ENCODE measurements at places on chromosomes 2 and 18. TPM values are rescaled to one million over a fixed set of nuclear protein-coding genes. Genes with fewer than 3 reads are reported as not detected.

COMMD1 gene
- total RNA-seq, result 26.6 TPM

LONRF2 gene
- 2.1 TPM for total RNA-seq

- no peaks in the 10 kb centered on the region for H3K4me1 ChIP-seq
- H3K4me3 ChIP-seq, result no peak overlapping the region
These were observed 60.0 kb downstream of the CAPN13 start for GRCh38 chr2:30747206-30747605.

UPP2 gene
- not detected for total RNA-seq

All from lower lobe of right lung (tissue), 2 donors.